ENCODE measurements at places on chromosomes 12 and 14.

GRCh38 chr14:104119488-104120251, 18.7 kb upstream of the KIF26A start:
- DNase-seq = no peak

GRCh38 chr14:101903111-101903561, 61.2 kb upstream of the DYNC1H1 start:
- DNase-seq = no peak

GRCh38 chr12:60935981-60936761, 1324.0 kb upstream of the USP15 start:
- DNase-seq = no peak

DNA sequence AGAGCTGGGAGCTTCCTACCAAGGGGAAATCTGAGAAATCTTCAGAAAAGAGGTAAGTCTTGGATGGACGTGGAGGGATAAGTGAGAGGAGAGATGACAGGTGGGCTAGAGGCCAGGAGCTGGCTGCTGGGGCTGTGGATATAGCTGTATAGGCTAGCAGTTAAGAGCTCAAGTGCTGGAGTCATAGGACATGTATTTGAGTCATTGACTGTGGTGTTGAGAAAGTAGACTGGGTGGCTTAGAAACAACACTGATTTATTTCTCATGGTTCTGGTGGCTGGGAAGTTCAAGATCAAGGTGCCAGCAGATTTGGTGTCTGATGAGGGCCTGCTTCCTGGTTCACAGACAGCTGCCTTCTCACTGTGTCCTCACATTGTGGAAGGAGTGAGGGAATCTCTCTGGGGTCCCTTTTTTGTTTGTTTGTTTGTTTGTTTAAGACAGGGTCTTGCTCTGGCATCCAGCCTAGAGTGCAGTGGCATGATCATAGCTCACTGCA, 151.1 kb upstream of the FUT8 start:
- no peak for DNase-seq

GRCh38 chr14:79543967-79544697, 667.2 kb downstream of the DIO2 start:
- no peak for DNase-seq

DNA sequence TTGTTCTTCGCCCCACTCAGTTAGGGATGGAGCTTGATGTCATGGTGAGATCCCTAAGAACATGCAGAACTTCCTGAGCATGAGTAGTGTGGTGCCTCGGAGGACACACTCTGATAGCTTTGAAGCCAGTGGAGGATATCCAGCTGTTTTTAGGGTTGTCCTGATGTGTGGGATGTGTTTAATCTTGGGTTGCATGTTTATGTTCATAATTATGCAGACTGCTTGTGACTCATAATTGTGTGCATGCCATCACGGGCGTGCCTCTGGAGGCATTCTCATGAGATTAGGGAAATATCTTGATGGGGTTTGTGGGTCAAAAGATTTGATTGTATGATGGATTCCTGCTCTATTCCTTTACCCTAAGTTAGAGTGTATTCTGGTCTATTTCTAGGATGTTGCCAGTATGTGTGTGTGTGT, 267.4 kb upstream of the PELI2 start:
- no peak for DNase-seq

GRCh38 chr14:20836668-20837338, 34.2 kb upstream of the RNASE1 start:
- no peak for DNase-seq

- no peak for DNase-seq
Measured at GRCh38 chr12:46657453-46658411, 168.1 kb downstream of the SLC38A4 start.

- DNase-seq = no peak
Measured at GRCh38 chr12:12748044-12748443, 30.9 kb downstream of the CDKN1B start.

- DNase-seq = no peak
Measured at GRCh38 chr14:74211945-74212580, 27.2 kb upstream of the VSX2 start.

DNA sequence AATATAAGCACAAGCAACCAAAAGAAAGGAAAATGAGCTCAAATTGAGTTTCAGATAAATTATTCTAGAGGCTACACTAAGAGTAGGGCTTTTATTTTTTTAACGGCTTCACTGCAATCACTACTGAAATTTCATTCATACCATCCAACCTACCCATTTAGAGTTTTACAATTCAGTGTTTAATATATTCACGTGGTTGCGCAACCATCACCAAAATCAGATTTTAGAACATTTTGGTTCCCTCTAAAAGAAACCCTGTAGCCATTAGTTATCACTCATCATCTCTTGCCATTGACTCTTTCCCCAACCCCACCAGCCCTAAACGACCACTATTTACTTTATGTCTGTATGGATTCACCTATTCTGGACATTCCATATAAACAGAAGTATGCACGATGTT, 401.5 kb downstream of the MDGA2 start:
- DNase-seq = no peak

DNA sequence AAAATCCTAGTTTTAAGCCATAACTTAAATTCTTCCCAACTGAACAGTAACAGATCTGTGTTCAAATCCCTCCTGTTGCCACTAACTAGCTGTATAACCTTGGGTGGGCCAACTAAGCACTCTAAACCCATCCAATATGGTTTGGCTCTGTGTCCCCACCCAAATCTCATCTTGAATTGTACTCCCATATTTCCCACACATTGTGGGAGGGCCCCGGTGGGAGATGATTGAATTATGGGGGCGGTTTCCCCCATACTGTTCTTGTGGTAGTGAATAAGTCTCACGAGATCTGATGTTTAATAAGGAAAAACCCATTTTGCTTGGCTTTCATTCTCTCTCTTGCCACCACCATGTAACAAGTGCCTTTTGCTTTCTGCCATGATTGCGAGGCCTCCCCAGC, 1.2 kb upstream of the KRT4 start:
- no peak for DNase-seq

GRCh38 chr14:92595267-92595666, 81.7 kb downstream of the RIN3 start:
- DNase-seq = no peak

- no peak for DNase-seq
Measured at GRCh38 chr12:127823801-127824200, 443.2 kb upstream of the TMEM132C start.

GRCh38 chr14:74459976-74460375, 33.1 kb downstream of the NPC2 start:
- no peak for DNase-seq

- no peak for DNase-seq
Measured at GRCh38 chr14:90891326-90891725, 75.1 kb upstream of the TTC7B start.

DNA sequence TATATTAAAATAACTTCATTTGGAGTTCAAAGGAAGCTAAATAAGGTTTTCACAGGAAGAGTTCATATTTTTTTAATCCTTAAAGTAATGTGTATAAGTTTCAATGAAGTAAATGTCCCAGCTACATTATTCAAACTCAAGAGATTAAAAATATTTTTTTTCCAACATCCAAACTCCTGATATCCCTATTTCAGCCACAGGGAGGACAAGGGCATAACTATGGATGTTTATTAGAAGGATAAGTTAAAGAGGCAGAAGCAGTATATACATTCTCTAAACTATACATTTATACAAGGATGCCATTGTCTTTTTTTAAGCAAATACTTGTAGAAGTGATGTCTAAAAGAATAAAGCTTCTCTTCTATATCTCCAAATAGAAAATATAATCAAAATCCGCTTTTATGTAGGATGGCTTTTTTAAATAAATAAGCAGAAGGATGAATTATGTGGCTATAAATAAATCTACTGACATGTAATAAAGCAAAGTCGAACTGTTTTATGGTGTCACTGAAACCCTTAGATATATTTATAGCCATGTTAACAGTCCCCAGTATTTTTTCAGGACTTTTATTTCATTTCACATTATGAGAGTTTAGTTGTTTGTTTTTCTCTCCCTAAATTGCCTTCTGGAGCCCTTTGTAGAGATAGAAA, 936.5 kb downstream of the DIO2 start:
- DNase-seq = no peak

DNA sequence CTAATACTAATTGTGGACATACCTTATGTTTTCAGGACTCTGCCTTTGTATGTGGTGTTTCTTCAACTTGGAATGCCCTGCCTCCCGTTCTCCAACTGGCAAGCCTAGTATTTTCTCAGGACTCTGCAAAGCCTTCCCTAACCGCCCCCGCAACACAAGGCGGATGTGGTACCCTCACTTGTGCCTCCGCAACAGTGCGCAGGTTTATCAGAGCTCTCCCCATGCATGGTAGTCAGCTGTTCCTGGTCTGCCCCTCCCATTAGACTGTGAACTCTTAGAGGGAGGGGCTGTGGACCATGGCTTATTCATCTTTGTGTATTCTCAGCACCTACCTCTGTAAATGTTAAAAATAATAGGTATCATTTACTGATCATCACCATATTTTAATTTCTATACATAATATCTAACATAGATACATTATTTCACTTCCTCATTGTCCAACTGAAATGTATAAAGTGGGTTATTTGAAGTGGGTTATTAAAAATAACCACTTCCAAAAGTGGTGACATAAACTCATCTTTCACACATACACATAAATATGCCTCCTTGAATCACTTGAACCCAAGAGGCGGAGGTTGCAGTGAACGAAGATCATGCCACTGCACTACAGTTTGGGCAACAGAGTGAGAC, 9.0 kb downstream of the LPAR5 start:
- no peak for DNase-seq

DNA sequence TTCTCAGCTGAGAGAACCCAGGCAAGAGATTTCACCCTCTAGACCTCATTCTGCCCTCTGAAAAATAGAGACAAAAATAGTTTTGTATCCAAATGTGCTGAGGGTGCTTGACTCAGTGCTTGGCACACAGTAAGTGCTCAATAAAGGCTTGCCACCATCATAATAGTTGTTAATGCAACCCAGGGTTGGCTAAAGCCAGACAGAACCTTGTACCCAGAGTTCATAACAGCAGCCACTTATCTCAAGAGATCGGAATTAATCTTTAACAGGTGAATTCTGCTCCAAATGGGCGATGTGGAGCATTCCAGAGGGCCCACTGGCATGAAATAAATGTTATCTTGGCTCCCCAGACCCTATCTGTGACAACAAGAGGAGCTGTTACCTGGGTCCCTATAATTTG, 2.9 kb downstream of the TRPV4 start:
- no peak for DNase-seq

DNA sequence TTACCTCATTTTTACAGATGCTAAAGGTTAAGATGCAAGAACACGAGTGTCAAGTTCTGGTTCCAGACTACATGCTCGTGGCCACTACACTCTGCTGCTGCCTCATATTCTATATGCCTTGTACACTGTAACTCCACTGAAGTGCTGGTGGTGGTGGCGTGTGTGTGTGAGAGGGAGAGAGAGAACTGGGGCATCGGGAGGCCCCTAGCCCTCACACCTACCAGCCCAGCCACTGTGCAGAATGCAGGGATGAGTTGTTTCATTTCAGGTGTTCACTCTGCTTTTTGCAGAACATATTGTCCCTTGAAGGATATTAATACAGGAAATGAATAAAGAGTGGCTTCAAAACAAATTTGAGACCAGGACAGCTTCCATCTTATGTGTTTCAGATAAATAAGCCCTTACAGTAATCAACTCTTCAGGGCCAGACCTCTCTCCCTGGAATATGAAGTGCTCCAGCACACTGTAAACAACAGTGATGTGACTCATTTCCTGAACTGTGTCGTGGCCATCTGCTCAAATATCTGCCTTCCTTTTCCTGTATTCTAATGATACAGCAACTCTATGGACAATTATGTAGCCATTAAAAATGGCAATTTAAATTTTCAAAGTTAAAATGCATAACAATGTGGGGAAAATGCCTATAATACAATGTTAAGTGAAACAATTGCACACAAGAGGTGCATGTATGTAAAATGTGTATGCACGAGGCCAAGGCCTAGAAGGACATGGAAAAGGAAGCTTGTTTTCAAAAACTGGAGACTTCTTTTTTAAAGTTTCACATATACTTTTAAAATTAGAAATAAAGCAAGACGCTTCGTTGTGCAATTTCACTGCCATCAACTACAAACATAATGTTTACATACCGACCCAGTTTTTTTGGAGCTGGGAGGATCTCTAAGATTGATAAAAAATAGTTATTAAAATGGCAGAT, 215.4 kb downstream of the PELI2 start:
- DNase-seq = no peak

- peak; percentile 75 for DNase-seq
Measured at GRCh38 chr14:24674204-24674970, 40.4 kb upstream of the GZMB start.

GRCh38 chr12:72647139-72647538, 375.0 kb downstream of the TRHDE start:
- no peak for DNase-seq

DNA sequence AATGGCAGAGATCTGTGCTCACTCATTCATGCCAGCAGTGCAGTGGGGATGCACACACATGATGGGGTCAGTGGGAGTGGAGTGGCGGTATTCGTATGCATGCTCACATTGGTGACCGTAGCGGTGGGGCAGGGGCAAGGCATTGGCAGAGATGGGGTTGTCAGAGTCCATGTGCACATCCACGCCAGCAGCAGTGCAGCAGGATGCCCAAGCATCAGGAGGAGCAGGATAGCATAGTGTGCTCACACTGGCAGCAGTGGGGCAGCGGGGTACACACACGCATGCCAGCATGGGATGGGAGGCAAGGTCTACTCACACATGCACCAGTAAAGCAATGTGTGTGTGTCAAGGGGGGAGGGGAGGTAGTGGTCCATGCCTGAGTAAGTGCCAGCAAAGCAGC, 89.4 kb upstream of the GARIN6 start:
- DNase-seq = no peak

DNA sequence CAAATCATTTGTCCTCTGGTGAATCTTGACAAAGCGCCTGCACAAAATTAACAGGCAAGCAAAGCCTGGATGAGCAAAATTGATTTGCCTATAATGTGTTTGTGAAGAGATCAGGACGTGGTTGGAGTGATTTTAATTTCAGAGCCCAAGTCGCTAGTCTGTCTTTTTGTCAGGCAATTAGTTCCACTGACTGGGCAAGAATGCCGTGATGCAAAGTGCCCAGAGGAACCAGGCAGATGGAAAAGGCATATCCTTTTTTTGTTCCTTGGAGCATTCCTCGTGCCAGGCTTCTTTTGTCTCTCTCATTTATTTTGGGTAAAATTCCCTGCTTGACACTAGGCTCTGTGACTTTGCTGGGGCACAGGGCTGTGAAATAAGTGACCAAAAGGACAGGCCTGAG, 65.9 kb upstream of the CCDC198 start:
- DNase-seq = no peak

GRCh38 chr12:106080791-106081170, 58.0 kb downstream of the NUAK1 start:
- DNase-seq = no peak

- DNase-seq = peak; percentile 21
Measured at GRCh38 chr12:69284131-69284530, 44.8 kb downstream of the CPSF6 start.

GRCh38 chr12:88383405-88383804, 196.9 kb downstream of the KITLG start:
- no peak for DNase-seq

DNA sequence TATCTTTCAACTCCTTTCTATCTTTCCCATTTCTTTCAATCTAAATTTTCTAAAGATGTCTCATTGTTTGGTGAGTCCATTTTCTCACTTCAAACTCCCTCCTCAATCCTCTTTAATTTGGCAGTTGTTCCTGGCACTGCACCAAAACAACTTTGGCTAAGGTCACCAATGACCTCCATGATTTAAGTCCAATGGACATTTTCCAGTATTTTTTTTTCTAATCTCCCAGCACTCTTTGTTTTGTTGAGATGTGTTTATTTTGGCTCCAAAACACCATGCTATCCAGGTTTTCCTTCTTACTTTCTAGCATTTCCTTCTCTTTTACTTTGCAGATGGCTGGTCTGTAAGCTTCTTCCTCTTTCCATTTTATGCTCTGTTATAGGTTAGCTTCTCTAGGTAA, 42.5 kb upstream of the OTOGL start:
- no peak for DNase-seq

All from activated CD4-positive, alpha-beta T cell treated with anti-CD3 and anti-CD28 coated beads, Interleukin-2, amount 50 U/mL, for 16 hours (primary cell).